ENCODE measurements at places on chromosomes 5 and 9.
A peak's percentile ranks its signal among the peaks of the same experiment; 100 is the strongest.

- DNase-seq, result no peak
Observed at GRCh38 chr5:38547257-38547656, 9.2 kb downstream of the LIFR start.

DNA sequence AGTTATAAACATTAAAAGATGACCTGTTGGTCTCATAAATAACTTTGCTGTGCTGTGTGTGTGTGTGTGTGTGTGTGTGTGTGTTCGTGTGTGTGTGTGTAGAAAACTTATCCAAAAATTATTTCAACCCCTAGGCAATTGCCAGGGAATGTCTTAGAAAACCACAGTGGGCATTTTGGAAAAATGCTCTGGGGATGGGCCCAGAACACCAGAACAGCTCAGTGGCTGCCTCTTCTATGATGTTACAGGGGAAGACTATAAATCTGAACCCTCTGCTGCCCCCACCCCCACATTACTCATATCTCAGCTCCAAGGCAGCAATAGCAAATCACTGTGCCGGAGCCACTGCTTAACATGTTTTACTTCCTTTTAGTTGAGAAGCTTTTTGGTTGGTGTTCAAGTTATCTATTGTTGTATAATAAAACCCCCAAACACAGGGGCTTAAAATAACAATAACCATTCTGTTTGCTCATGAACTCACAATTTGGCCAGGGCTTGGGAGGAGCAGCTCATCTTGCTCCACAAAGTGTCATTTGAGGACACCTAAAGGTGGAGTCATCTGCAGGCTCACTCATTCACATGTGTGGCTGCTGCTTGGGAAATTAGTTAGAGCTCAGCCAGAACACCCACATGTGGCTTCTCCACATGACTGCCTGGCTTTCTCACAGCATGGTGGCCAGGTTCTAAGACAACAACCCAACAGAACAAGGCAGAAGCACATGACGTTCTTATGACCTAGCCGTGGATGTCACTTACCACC is 40.4 kb downstream of the ACTBL2 start:
- DNase-seq, result no peak

- no peak for DNase-seq
Observed at GRCh38 chr9:110932863-110933262, 105.4 kb downstream of the LPAR1 start.

DNA sequence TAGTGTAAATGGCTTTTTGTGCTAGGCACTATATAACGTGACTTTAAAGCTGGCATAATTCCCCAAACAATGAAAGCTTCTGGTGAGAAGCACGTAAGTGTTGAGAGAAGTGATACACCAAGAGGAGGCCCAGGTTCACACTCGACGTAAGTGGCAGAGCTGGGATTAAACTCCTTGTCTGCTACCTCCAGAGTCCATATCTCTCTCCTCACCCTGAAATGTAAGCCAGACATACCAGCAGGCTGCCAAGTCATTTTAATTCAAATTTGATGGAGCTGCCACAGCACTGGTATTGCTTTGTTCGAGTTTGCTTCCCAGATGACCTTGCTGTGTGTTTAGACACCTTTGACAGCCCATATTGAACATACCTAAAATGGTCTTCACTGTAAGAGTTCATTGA is 319.7 kb downstream of the GLIS3 start:
- DNase-seq, result no peak

- no peak for DNase-seq
Observed at GRCh38 chr5:93247105-93247504, 333.9 kb downstream of the NR2F1-AS1 start.

GRCh38 chr5:145943674-145944121 is 7.3 kb downstream of the SH3RF2 start:
- DNase-seq, result no peak

GRCh38 chr9:114003758-114004157 is 74.3 kb downstream of the AMBP start:
- no peak for DNase-seq

DNA sequence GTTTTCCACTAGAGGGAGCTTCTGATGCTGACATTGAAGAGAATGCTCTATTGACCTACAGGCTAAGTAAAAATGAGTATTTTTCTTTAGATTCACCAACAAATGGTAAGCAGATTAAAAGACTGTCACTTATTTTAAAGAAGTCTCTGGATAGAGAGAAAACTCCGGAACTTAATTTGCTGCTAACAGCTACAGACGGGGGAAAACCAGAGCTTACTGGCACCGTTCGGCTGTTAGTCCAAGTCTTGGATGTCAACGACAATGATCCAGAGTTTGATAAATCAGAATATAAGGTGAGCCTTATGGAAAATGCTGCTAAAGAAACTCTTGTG is 764 bp downstream of the PCDHA11 start:
- no peak for DNase-seq

DNA sequence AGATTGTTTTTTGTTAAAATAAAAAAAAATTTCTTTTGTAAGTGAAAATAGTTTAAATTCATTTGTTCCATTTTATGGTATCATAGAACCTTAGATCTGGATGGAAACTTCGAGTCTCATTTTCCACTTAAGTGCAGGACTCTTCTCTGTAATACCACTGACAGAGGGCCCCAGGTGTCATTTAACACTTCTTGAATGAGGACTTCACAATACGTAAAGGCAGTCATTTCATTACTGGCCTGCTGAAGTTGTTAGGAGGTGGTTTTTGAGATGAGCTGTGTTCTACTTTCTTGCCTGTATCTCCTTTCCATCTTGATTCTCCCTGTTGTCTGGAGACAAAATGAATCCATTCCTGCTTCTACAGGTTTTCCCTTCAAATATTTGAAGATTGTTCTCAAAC is 455.3 kb downstream of the DMRT2 start:
- DNase-seq, result no peak

GRCh38 chr9:115653171-115653606 is 500.4 kb upstream of the PAPPA start:
- no peak for DNase-seq

- no peak for DNase-seq
Observed at GRCh38 chr5:639253-639530, 27.1 kb downstream of the CEP72 start.

- peak; percentile 0 for DNase-seq
Observed at GRCh38 chr5:34914671-34915138, 599 bp downstream of the RAD1 start.

GRCh38 chr5:55904152-55904551 is 53.0 kb downstream of the IL31RA start:
- no peak for DNase-seq

Measured in stimulated activated CD8-positive, alpha-beta memory T cell treated with anti-CD3 and anti-CD28 coated beads, Interleukin-2, amount 100 ng/mL, for 48 hours (primary cell).